ENCODE measurements at places on chromosomes 6 and 20. TPM values are rescaled to one million over a fixed set of nuclear protein-coding genes. Genes with fewer than 3 reads are reported as not detected.

DNAAF9 gene
- 6.3 TPM for total RNA-seq

TAPBP gene
- total RNA-seq, result 63.5 TPM

SGK2 gene
- 0.36 TPM for total RNA-seq

- ATAC-seq, result no peak
Measured at GRCh38 chr6:71106276-71106675, 149.4 kb upstream of the B3GAT2 start.

- ATAC-seq, result no peak
Measured at GRCh38 chr6:89468998-89469397, 36.0 kb downstream of the ANKRD6 start.

Data from esophagus mucosa (tissue), 1 donor.